ENCODE measurements at places on chromosomes 4 and X.

- no peak for DNase-seq
Measured at GRCh38 chr4:184843984-184844554, 18.3 kb upstream of the ACSL1 start.

- no peak for DNase-seq
Measured at GRCh38 chr4:2714061-2714770, 41.9 kb downstream of the TNIP2 start.

DNA sequence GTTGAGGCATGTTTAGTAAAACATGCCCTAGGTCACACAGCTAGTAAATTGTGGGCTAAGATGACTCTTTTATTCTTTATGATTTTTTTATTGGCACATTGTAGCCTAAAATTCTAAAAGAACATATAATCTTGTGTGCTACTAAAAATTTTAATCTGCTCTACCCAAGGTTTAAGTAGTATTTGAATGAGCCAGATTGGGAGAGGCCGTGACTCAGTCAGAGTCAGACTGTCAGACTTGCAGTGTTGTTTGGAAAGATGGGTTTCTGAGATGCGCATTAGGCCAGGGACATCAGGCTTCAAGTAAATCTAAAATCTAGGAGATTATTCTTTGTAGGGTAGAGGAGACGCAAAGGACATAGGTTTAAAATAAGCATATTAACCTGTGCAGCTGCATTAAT is 30.7 kb upstream of the TMPRSS11E start:
- DNase-seq: no peak

GRCh38 chrX:68175562-68175961 is 257.7 kb downstream of the OPHN1 start:
- peak; percentile 31 for DNase-seq

- peak; percentile 60 for DNase-seq
Measured at GRCh38 chr4:7876201-7876875, 63.3 kb downstream of the AFAP1 start.

GRCh38 chr4:139838811-139839210 is 173.2 kb downstream of the MGST2 start:
- no peak for DNase-seq

DNA sequence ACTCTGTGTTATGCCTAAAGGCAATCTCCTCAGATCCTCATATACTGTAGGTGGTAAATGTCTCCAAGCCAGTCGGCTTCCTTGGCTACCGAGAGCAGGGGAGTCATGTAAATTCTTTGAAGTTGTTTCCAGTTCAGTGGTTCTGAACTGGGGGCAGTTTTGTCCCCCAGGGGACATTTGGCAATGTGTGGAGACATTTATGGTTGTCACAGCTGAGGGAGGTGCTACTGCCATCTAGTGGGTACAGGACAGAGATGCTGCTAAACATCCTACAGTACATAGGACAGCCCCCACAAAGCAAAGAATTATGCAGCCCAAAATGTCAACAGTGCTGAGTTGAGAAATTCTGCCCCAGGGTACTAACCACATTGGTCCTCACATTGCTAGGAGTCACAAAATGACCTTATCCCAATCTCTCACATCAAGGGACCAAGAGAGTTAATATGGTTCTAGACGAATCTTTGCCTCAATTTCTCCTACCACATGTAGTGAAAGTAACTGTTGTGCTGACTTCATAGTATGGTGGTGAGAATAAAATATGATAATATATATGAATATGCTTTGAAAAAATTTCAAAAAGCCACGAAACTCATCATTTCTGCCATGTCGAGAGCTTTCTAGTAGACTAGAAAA is 104.4 kb upstream of the ARHGAP24 start:
- DNase-seq: peak; percentile 13

DNA sequence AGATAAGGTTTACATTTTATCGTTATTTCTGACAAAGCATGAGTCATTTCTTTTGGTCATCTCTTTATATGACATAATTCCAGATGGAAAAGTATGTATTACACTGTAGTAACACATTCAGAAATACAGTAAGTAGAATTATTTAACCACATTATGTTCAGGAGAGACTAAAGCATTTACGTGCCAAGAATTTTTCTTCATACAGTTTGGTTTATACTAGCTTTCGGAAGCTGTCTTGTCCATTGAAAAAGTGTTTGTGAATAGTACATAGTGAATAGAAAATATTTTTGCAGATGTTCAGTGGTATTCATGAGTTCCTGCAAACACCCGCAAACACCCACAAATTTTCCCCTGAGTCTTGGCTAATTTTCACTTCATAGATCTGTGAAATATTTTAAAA is 1033.0 kb upstream of the INTU start:
- DNase-seq: no peak

DNA sequence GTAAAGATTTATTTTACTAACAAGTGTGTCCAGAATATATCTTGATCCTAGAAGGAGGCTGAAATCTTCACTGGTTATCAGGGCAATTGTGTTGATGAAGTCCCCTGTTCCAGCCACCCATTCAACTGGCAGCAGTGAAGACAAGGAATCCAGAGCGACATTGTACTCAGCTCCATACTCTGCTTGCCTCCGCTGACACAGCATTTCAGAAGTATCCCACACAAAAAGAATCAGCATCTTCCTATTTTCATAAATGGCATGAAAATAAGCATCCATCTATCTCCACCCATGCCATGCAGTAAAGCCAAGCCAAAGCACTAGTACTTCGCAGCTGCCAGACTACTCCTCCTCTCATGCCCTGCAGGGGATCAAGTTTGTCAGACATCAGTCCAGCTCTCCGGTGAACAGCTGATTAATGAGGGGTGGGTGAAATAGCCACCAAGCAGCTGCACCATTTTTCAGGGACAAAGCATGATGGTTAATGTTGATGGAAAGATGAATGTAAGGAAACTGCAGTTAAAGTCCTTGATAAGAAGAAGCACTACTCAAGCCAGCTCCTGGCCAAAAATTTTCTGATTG is 54.0 kb downstream of the COL25A1 start:
- no peak for DNase-seq

DNA sequence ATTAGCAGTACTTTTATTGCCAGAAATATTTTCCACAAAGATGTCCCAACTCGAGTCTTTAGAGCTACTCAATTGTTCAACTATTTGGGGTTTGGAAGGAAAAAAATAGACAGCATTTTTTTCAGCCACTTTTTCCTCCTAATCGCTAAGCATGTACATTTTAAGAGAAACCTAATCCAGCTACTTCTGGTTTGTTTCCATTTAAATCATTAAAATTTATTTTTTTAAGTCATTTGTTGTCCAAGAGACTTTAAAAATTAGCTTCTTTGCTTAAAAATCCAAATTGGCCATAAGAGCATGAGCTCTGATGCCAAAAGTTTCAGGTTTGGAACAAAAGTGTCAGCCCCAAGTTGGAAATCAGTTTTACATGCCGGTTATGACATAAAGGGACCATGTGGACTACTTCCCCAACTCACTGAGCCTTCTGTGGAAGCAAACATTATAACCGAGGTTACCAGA is 186.3 kb upstream of the INTU start:
- DNase-seq: peak; percentile 10

DNA sequence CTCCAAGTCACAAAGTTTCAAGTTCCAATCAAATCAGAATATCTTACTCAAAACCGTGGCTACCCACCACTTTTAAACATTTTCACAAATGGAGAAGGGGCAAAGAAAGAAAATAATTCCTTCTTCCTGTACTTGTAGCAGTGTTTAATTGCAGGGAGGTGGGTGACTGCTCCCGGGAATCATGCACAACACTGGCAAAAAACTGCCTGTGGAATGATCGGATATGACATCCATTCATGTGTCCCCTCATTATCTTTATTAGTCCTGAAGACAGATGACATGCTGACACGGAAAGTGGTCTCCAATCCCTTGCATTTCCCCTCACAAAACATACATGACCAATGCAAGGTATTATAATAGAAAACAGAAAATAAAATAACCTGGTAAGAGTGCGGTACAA is 2.0 kb downstream of the TSPAN5 start:
- no peak for DNase-seq

DNA sequence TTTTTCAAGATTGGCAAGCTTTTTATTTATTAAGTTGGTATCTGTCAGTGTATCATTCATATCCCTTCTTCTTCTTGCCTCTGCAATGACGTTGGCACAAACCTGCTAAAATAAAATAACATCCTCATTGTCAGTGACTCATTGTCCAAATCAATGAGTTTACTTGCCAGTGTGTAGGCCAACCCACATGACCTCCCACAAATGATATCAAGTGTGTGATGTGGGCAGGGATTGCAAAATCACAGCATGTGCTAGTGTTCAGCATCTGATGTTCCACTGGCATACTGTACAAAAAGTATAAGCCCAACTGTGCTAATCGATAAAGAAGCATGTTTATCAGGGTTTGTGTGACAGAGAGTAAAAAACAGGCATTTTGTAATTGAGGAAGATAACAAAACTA is 25.5 kb downstream of the GPAT3 start:
- DNase-seq: peak; percentile 18

DNA sequence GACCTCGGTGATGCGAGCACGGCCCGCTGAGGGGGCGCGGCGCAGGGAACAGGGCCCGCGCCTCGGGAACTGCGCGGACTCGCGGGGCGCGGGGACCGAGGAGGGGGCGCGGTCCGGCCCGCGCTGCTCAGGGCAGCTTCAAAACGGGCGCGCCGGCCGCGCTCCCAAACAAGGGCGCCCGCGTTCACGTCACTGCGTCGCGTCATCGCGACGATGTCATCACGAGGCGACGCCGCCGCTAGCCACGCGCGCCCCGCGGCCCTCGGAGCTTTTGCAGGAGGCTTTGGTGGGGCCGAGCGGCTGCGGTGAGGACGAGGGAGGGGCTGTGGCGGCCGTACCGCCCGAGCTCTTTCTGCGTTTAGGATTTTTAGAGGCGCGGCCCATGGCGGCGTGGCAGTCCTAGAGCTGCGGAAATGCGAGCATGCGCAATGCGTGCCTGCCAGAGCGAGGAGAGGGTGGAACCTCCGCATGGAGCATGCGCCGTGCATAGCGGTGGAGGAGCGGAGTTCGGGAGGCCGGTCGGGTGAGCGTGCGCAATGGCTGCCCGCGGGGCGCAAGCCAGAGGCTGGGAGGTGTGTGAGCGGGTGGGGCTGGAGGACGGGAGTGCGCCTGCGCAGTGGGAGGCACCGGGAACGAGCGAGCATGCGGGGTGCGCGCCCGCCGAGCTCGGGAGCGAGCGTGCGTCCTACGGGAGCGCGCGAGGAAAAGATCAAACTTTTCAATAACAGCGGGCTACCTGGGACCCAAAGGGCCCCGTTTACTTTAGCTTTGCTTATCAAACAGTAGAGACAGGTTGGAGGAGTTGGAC is at the start of gene PPP2R3B:
TSS of gene PPP2R3B (minus strand) at position 140 of the 808 bp plus-strand sequence. CDS start 216 bp downstream, outside the sequence.
- peak; percentile 100 for DNase-seq

DNA sequence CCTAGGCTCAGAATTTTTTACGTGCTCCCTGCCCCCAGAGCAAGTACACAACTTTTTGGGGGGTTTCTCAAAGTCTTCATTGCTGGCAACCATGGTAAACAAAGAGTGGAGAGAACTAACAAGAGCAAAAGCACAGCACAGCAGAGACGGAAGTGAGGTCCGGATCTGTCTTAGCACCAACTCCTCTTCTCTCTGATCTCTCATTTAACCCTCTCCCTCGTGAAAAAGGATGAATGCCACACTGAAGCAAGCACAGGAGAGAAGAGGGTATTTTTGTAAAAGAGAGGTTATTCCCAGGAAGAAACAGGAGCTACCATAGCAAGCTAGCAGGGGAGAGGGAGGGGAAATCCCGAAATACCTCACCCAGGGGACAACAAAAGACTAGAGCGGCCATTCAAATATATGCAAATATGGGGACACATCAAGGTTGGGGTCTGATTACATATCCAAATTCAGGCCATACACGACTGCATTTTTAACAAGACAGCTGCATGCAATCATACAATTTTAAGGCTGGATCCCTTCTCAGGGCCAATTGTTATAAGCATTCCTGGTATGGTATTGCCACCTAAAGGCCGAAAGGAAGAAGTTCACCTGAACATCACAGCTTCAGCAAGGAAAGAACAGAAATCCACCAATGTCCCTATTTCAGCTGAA is 46.6 kb downstream of the CD40LG start:
- DNase-seq: peak; percentile 53

DNA sequence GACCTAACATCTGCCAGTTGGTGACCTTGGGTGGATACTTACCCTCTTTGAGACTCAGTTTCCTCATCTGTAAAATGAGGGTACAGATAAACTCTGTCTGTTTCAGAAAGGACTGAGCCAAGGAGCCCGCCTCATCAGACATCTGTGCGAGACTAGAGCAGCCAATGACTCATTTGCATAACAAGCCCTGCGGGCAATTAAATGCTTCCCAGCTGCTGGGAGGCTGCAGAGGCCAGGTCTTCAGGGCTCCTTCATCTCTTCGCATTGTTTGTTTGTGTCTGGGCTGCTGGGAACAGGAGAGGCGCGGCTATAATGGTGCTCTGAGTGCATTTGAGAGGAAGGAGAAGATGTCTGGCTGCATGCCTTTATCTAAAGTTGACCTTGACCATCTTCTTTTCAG is 85.0 kb downstream of the ADRA2C start:
- peak; percentile 54 for DNase-seq

GRCh38 chrX:100674705-100675104 is 30.7 kb downstream of the SRPX2 start:
- DNase-seq: no peak

DNA sequence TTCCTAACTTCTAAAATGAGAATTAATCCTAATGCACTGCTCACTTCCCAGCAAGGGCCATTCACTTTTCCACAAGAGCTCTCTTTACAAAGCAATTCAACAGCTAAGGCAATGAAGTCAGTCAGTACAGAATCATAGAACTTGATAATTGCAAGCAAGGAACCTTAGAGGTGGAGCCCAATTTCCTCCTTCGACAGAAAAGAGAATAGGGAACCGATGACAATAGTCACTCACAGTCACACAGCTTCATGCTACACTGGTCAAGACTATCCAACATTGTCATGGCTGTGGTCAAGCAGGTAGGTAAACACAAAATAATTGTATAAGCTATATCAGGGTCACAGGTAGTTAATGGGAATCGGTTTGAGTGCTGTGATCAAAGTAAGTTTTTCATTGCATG is 90.0 kb downstream of the ELOVL6 start:
- no peak for DNase-seq

DNA sequence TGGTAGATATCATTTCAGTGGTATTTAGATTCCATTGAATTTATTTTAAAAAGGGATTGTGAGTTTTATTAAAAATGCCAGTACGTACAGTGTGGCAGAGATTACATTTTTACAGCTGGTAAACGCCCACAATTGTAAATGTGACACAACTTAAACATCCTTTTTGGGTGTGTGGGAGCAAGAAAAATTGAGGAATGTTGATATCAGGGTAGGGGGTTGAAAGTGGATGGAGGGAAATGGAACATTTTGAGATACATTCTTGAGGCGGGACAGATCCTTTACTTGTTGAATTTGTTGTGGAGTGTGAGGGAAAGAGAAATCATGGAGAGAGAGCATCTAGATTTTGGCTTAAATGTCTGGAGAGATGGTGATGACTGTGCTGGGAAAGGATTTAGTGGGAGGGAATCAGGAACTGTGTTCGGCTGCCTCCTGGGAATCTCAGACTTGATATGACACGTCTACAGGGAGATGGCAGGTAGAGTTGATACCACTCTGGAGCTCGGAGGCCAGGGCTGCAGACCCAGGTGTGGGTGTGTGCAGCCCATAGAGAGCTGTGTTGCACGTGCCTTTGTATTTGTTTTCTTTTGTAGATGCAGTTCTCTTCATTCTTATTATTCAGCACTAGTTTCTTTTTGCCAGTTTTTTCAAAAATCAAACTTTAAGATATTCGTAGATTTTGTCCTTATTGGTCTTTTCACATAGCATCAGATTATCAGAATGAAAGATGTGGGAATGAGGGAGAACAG is 10.8 kb downstream of the TMEM131L start:
- no peak for DNase-seq

GRCh38 chr4:87007528-87008446 is 73.0 kb downstream of the AFF1 start:
- DNase-seq: peak; percentile 40

- peak; percentile 4 for DNase-seq
Measured at GRCh38 chrX:107205770-107206696, at the start of the genes DNAAF6 and NUP62CL. TSS of gene DNAAF6 (plus strand) at chrX:107206611. CDS start at chrX:107212876, 6,265 bp downstream. TSS of gene NUP62CL (minus strand) at chrX:107206433. CDS start at chrX:107175146, 31,287 bp downstream.

All from GM03348 (cell line).